ENCODE measurements at places on chromosomes 5 and 9. TPM values are rescaled to one million over a fixed set of nuclear protein-coding genes. Genes with fewer than 3 reads are reported as not detected.

PPWD1 gene
- total RNA-seq: 79.7 TPM

FAM153A gene
- 10.9 TPM for total RNA-seq

DNA sequence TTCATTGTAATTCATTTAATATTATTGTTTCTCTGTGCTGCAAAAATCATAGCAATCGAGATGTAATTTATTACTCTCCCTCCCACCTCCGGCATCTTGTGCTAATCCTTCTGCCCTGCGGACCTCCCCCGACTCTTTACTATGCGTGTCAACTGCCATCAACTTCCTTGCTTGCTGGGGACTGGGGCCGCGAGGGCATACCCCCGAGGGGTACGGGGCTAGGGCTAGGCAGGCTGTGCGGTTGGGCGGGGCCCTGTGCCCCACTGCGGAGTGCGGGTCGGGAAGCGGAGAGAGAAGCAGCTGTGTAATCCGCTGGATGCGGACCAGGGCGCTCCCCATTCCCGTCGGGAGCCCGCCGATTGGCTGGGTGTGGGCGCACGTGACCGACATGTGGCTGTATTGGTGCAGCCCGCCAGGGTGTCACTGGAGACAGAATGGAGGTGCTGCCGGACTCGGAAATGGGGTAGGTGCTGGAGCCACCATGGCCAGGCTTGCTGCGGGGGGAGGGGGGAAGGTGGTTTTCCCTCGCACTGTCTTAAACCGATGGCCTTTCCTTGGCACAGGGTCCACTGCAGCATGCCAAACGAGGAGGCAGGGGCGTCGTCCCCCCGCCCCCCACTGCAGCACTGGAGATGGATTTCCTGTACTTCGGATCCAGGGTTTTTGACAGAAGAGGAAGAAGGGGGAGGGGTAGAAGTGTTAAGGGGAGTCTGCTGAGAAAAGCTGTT, at the start of gene APC:
Gene APC, plus strand, starts transcription at position 423 of the 728 bp plus-strand sequence. CDS start 17,006 bp downstream, outside the sequence.
- peak within 1 kb of the TSS; percentile 98 for H3K4me3 ChIP-seq
- peak; percentile 72 for DNase-seq
- H3K27me3 ChIP-seq: no peaks in the 10 kb centered on the region
- peak within 1 kb of the TSS; percentile 91 for H3K27ac ChIP-seq
- H3K36me3 ChIP-seq: no peaks in the 10 kb centered on the region

DNA sequence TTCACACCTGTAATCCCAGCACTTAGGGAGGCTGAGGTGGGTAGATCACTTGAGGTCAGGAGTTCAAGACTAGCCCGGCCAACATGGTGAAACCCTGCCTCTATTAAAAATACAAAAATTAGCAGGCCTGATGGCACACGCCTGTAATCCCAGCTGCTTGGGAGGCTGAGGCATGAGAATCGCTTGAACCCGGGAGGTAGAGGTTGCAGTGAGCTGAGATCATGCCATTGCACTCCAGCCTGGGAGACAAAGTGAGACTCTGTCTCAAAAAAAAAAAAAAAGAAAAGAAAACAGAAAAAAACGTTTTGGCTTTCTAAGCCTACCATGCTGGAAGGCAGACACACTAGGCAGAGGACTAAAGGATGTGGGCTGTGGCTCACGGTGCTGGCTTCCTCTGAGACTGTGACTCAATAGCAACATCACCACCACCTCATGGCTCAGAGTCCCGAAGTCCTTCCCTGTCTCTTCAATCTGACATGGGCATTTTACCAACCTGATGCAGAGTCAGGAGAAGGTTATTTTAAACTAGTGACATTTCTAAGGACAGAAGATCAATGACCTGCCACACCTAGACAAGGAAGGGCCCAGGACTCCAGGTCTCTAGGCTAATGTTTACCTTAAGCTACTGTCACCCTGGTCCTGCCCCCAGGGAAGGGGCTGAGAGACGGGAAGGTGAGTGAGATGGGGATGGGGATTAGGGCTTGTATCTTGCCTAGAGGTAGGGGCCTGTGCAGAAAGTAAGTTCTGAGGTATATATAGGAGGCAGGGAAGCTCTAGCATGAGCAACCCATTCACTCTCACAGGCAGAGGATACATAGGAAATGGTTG, 3.7 kb downstream of the ECSCR start:
- H3K4me3 ChIP-seq: peak overlapping the region; percentile 84
- DNase-seq: peak; percentile 54
- peak overlapping the region; percentile 98 for H3K27ac ChIP-seq
- H3K4me1 ChIP-seq: peaks cover 44% of the 10 kb centered on the region
- no peaks in the 10 kb centered on the region for H3K36me3 ChIP-seq

GRCh38 chr9:74861773-74862474, 25.8 kb downstream of the TRPM6 start:
- H3K4me1 ChIP-seq: peaks cover 5% of the 10 kb centered on the region
- H3K27ac ChIP-seq: no peak overlapping the region
- no peak for DNase-seq
- no peak overlapping the region for H3K4me3 ChIP-seq
- peaks cover 10% of the 10 kb centered on the region for H3K27me3 ChIP-seq
